ENCODE measurements at places on chromosomes 3 and 15.

- no peak for DNase-seq
These were observed 392.6 kb upstream of the NAALADL2 start for GRCh38 chr3:174466471-174467054.

DNA sequence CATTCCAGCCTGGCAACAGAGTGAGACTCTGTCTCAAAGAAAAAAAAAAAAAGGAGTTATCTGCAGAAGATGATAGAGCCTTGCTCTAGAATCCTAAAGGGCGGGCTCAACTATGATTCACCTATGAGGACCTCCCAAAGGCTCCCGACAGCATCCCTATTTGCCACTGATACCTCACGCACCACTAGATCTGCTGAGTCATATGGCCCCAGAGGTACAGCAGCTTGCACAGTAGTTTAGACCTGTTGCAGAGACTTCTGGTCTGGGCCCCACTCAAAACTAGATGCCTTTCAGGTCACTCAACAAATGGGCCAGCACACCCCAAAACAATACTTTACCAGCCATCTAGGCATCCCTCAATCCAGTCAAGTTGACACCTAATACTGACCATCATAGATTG lies 38.1 kb upstream of the PTX3 start:
- DNase-seq, result no peak

DNA sequence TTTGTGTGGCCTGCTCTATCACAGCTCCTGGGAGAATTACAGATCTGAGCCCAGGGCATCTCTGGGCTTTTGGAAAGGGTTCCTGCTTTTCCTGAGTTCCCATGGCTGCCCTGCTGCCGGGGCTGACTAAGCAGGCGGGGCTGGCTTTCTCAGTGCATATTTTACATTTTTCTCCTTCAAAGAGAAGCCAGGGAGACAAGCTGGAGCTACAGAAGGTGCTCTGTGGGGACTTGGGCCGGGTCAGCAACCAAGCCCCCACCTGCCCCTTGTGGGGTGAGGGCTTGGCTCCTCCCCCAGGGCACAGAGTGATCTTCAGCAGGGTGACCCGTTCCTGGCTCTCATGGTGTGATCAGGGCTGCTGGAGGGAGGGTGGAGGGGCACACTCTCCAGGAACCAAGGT lies 17.4 kb downstream of the ABTB1 start:
- DNase-seq, result no peak

- DNase-seq, result no peak
These were observed 9.1 kb upstream of the SYN2 start for GRCh38 chr3:11995120-11995519.

GRCh38 chr15:39018966-39019365 lies 454.4 kb upstream of the RASGRP1 start:
- DNase-seq, result no peak
